Right hindlimb (tissue), 1 donor: ENCODE measurements at places on chromosomes 4 and X.

DNA sequence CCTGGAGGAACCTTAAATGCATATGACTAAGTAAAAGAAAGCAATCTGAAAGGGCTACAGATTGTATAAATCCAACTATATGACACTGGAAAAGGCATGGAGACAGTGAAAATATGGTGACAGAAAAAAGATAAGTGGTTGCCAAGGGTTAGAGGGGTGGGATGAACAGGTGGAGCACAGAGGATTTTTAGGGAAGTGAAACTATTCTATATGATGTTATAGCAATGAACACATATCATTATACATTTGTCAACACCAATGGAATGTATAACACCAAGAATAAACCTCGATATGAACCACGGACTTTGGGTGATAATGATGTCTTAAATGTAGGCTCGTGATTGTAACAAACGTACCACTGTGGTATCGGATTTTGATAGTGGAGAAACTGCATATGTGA is 40.7 kb downstream of the NPY5R start:
- DNase-seq = no peak

DNA sequence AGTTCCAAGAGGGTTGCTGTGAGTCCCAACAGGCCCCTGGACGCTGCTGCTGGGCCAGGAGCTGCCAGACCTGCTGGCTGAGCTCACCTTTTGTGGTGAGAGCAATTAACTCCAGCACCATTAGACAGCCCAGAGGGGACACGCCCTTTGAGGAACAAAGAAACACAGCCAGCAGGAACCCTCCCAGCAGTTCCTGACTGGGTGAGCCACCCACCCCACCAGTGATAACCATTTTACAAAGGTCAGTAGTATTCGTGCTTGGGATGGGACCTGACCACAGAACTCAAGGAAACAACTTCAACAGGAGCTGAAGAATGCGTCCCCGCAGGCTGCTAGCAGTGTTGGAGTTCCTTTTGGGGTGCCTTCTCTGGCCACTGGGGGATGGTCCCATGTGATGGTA is 38.8 kb upstream of the AFAP1 start:
- no peak for DNase-seq

- no peak for DNase-seq
These were observed 68.6 kb downstream of the PRKG2 start for GRCh38 chr4:81146466-81146865.

GRCh38 chr4:7569810-7570783 is 135.4 kb upstream of the PSAPL1 start:
- DNase-seq = no peak

DNA sequence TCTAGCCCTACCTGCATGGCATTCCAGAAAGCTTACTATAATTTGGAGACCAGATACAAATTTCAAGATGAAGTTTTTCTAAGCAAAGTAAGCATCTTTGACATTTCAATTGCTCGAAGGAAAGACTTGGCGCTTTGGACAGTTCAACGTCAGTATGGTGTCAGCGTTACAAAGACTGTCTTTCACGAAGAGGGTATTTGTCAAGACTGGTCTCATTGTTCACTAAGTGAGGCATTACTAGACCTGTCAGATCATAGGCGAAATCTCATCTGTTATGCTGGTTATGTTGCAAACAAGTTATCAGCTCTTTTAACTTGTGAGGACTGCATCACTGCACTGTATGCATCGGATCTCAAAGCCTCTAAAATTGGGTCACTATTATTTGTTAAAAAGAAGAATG is 17.6 kb downstream of the THAP9 start:
- no peak for DNase-seq

- no peak for DNase-seq
These were observed 79.8 kb downstream of the CLCN5 start for GRCh38 chrX:50002067-50002714.
